ENCODE measurements at places on chromosomes 2 and 18.

- DNase-seq = no peak
Observed at GRCh38 chr2:100309973-100310719, 12.2 kb downstream of the LONRF2 start.

DNA sequence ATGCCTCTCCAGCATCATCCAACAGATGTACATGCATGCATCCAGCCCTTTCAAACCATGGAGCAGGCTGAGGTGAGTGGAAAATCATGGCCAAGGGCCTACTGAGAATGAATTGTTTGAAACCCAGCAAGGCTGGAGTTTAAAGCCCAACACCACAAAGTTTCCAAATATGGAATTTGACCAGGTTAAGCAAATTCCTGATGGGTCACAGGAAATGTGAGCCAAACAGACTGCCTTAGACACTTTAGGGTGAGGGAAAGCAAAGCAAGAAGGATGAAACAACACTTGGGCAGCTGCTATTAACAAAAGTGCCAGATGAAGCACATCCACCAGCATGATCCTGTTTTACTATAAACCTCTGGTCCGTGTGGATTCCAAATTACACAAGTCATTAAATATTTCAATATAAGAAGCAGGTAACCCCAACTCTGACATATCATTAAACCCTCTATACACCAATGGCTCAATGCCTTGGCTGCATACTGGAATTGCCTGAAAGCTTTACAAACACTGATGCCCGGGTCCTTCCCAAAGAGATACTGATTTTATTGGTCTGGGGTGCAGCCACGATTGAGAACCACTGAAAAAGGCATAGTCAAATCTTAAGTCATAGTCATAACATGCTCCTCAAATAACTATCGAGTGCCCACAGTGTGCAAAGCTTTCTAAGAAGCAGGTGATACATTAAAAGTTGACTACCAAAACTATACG is 9.1 kb downstream of the KLF7 start:
- DNase-seq = no peak

DNA sequence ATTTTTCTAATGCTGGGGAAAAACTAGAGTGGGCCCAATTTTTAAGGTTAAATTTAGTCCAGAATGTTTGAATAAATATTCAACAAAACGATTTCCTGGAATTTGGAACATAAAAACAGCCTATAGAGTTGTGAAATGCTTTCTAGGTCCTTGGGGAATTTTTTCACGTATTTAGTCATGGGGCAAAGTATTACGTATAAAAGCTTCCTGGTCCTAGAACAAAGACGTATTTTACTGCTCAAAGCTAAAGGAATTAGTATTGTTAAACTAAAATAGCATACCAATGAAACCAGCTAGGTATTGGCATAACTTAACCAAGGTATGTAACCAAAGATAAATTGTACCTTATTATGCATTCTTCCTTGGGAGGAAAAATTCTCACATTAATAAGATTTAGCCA is 1.6 kb downstream of the SESTD1 start:
- DNase-seq = no peak

DNA sequence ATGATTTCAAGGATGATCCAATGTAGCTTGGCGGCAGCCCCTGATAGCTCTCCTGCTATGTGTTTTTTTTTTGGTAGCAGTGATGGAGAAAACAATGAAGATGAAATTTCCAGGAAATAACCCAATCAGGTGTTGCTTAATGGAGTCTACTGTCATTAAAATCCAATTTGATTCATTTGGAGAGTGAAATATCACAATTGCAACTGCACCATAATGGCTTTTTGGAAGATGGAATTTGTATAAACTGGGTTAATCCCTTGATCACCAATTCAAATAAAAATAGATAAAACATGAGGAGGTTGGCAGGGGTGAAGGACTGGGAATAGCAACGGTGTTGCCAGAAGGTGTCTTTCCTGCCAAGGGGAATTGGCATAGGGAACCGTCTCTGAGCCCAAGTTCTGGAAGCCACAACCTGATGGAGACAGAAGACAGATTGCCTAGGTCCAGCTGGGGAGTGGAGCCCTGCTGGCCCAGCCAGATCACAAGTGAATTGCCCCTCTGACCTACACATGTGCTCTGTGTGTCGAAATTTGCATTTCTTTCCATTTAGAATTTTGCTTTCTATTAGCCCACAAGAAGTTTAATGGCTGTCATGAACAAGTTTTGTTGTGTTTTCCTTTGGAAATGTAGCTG is 170.3 kb upstream of the SPRED2 start:
- DNase-seq = no peak

GRCh38 chr2:205988274-205988673 is 97.7 kb downstream of the INO80D start:
- no peak for DNase-seq

DNA sequence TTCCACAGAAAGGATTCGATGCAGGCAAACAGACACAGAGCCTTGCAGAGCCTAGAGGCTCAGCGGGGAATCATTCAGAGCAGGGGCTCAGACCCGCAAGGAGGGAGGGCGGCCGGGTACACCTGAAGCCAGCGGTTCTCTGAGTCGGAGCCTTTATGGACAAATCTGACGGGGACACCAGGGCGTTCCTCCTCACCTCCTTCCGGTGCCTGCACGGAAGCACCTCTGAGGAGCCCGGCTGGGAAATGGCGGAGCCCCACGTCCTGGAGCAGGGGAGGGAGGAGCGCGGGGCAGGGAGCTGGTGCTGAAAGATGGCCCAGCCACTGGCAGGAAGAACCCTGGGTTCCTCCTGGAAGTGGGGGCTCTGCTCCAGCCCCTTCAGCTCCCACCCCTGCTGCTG is 193.5 kb upstream of the ALKAL2 start:
- no peak for DNase-seq

DNA sequence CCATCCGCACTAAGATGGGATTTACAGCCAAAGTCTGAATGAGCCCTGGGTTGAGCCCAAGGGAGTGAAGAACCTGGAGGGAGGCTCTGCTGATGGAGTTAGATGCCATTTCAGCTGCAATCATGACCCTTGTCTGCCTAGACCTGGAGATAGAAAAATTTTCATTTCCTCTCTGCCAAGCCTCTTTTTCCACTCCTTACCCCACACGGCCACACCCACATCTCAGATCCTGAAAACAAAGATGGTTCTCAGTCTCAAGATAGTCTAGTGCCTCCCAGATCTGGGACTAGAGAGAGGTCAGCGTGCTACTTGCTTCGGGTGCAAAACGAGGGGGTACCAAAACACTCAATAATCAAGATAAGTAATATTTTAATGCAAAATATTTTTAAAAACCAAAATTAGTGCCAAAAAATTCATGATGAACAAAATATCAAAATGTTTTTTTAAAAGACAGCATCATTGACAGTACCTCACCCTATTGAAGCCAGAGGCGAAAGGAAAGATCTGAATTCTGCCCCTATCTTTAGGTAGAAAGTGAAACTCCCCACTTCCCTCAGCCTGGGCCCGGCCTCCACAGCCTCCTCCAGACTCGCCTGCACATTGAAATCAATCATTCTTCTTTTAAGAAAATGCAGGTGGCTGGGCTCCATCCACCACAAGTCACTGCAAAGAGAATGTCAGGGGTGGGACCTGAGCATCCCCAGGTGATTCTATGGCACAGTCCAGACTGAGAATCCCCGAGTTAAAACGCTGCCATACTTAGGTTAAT is 57.8 kb upstream of the GPR45 start:
- no peak for DNase-seq

DNA sequence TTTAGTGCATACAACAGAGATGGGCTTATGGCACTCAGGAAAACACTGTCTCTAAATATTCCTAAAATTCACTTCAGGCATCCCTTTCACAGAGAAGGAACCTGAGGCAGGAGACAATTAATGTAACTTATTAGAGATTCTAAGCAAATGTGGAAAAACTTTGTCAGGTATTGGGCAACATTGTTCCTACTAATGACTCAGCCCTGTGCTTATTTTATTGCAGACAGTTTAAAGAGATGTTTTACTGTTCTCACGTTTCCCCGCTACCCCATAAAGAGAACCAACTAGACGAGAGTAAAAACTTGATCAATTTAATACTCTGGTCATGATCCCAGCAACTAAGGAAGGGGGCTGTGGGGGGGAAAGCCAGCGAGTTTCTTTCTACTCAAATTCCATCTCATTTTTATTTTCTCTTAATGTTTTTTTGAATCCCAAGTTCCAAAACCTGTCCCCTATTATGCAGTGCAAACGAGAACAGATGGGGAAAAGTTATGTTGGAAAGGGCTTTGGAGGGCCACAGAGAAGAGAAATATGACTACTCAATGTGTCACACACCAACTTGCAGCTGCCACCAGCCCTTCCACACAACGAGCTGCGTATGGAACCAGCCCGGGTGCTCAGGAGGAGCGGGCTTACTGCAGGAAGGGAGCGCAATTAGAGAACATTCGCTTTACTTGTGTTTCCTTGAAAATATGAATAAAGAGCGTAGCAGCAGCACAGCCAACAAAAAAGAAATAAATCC is 18.7 kb upstream of the ACVR1 start:
- DNase-seq = no peak

GRCh38 chr2:123614596-123614995 is 410.5 kb upstream of the CNTNAP5 start:
- DNase-seq = no peak

DNA sequence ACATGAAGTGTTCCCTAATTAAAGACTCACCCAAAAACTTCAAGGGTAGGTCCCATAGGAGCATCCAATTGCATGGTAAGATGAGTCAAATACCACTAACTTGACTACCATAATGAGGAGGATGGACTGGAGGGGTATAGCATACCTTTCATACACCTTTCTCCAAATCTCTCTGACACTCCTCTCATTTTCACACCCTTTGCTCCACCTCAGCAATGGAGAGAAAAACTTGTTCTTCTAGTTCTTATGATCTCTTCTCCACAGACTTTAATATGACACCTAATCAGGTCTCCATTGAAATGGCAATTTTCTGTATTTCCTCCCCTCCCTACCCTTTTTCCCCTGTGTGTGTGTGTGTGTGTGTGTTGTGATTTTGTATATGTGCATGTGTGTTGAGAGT is 41.1 kb upstream of the MAP2 start:
- DNase-seq = no peak

DNA sequence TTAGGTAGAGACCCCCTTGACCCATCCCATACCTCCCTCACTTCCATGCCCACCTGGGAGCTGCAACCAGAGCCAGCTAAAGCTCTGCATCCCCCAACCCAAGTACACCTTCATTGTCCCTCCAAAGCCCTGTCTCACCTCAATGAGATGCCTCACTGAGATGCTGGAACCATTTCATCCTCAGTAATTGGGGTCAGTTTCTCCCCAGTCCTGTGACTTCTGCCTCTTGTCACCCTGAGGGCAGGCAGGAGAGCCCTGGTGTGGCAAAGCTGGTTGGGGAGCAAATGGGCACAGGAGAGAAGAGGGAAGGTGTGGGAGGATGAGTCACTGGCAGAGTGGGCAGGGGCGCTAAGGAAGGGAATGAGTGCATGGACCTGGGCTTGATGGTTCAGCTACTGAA is 27.9 kb upstream of the NT5DC4 start:
- no peak for DNase-seq

DNA sequence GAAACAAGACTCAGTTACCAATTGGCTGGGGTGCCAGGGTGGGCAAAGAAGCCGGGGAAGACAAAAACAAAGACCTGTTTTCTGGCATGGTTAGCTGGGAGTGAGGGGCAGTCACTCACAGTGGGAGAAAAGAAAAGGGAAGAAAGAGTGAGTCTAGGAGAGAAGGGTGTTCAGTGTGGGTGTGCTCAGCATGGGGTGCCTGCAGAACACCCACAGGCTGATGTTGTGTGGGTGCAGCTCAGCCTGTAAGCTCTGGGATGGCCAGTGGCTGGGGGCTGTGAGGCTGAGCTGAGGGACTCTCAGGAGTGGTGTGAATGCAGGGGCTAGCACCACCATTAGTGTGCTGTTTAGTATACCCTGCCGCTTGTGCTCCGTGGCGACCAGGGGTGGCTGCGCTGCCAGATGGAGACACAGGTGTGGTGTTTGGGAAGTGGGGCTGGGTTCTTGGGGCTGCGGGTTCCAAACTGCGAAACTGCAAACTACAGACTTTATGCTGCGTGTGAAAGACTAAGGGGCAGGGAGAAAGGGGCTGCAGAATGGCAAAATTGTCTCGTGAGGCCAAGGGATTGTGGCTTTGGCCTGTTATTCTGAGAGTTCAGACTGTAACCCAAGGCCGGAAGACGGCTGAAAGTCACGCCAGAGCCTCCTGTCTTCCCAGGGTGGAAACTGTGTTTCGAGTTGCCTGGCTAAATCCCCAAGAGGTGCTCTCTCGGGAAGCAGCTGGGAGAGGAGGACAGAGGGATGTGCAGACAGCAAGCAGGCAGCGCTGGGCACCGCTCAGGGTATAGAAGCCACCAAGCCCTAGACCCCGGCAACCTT is 156.3 kb downstream of the TTC32 start:
- no peak for DNase-seq

GRCh38 chr18:68467957-68468356 is 247.0 kb downstream of the TMX3 start:
- peak; percentile 79 for DNase-seq

GRCh38 chr18:9081940-9082339 is 20.6 kb upstream of the NDUFV2 start:
- peak; percentile 92 for DNase-seq

GRCh38 chr2:217900010-217900779 is 102.6 kb downstream of the TNS1 start:
- no peak for DNase-seq

- no peak for DNase-seq
Observed at GRCh38 chr18:13643261-13643751, 83.1 kb downstream of the FAM210A start.

DNA sequence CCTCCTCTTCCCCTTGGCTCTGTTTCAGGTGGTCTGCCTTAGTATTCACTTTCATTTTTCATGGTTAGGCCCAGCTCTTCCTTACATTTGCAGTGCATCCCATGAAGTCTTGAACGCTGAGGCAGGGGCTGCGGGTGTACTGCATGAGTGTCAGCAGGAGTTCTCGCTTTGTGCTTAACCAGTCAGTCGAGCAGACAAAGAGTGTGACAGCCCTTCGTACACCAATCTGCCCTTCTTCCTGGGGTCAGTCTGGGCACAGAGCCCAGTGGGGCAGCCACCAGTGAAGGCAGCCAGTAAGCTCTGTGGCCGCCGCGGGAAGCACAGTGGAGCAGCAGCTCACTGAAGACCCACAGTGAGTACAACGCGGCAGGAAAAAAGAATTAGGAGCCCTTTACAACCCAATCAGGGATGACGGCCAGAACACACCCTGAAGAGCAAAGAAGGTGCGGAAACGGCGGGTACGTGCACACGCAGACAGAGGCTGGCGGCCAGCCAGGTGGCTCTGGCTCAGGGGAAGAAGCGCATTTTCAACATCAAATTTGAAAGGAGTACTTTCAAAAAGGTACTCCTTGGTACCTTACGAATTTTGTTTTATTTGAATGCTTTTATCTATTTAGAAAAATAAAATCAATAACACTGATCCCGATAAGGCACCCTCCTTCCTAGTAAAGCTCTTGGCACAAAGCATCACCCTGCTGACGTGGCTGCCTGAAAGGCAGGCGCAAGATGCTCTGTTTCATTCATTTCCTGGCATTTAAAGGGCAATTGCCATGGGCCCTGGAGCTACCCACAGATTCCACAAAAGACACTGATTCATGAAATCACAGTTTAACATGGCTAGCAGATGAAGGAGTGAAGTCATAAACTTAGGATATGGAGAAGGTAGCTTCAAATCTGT is 47.0 kb upstream of the SEMA4C start:
- DNase-seq = no peak

All from OCI-M1 (cell line).